ENCODE measurements at places on chromosomes 6 and 20.

DNA sequence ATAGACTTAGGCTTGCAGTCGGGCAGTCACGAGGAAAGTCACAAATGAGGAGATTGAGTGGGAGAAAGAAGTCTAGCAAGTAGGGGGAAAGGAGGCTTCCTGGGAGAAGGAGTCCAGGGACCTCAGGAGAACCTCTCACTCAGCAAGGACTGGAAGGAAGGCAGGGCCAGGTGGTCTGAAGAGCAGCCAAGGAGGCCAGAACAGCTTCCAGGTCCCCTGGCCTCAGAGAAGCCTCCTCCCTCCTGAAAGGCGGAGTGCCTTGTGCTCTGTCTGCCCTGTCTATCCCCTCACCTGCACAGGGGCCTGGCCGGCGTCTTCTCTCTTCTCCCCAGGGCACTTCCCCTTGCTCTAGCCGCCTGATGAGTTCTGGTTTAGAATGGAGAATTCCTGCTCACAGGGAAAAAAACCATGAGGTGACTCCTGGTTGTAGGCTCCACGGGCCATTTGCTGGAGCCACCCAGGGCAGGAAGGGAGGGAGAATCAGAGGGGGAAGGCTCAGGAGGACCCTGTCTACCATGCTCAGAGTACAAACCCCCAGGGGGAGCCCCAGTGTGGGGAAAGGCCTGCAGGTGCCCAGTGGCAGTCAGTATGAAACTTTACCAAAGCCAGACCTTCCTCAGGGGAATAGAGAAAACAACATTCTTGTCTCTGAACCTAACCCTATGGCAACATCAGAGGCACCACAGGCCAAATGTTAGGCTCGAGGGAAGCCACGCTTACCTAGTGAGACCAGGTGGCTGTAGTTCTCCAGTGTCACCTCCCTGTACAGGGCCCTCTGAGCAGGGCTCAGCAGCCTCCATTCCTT lies 11.2 kb downstream of the ZNF337 start:
- no peak for DNase-seq

- DNase-seq, result no peak
Measured at GRCh38 chr6:38877721-38878120, 162.6 kb downstream of the DNAH8 start.

DNA sequence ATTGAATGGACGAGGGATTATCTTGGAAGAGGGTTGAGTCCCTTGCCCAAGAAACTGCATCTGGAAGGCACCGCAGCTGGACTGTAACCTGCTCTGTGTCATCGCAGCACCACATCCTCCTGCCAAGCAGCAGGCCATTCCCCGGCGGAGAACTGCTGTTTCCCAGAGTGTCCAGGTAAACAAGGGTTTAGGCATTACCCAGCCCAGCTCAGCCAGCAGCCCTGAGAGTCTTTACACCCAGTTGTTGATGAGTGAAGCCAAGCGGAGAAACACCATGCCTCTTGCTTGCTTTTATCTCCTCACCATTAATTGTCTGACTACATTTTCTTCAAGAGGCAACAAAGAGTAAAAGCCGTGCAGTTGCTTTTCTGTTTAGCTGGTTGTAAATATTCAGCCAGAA lies 104.1 kb downstream of the CDH4 start:
- DNase-seq, result no peak

DNA sequence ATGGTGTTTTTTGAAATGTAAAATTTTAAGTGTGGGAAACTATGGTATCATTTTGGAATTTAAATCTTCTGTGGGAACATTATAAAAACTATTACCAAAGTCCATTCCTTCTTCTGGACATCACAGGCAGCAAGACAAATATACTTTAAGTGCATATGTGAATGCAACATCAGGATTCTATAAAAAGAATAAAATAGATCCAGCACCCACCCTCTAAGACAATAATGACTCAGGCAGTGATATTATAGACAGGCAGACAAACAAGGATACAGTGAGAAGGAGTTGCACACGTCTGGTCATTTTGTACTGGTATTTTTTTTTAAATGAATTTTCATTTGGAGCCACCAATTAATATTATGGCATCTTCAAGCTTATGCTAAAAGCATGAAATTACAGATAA lies 21.1 kb upstream of the NEDD9 start:
- no peak for DNase-seq

- DNase-seq, result no peak
Measured at GRCh38 chr6:99603421-99604165, 3.0 kb upstream of the PRDM13 start.

GRCh38 chr20:59836767-59837166 lies 96.7 kb downstream of the SYCP2 start:
- DNase-seq, result no peak

DNA sequence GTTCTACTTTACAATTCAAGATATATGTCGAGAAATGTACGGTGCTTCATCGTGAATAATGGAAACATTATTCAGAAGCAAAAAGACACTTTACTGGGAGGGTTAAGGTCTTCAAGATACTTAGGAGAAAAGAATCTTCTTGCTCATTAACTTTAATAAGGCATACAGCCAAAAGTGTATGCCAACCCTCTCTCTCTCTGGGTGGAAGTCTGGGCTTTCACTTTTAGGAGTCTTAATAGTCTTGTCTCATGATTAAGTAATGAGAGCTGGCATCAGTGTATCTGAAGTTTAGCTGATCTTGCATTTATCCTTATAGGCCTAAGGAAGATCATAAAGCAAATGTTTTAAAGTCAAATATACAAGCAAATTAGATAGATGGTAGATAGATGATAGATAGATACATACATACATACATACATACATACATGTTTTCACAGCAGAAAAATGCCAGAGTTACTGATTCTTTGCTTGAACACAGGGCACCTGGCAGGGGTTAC lies 21.5 kb downstream of the OLIG3 start:
- DNase-seq, result no peak

- no peak for DNase-seq
Measured at GRCh38 chr6:161835500-161836215, 561.8 kb upstream of the AGPAT4 start.
